ENCODE measurements at places on chromosomes 4 and X.

DNA sequence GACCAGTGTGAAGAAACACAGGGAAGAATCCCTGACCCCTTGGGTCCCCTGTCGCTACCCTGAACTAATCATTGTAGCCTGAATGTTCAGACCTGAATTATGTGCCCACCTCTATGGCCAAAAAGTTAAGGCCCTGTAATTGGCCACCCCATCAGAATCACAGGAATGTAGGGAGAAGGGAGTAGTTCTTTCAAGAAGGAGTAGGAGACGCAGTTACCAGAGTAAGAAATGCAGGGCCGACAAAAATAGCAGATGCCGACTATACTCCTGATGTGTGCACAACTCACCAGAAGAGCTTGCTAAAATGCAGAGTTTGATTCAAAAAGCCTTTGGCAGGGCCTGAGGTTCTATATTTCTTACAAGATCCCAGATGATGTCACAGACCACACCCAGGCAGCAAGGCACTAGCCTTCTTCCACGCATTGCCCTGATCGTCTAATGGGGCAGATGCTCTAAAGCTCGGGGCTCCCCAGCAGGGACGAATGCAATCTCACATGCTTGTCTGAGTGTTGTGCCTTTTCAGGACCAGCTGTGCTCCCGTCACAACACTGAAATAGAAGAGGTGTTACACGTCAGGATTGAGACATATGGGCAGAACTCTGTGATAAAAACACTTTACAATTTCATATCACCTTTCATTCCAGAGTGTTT is 161.0 kb upstream of the FAM241A start:
- no peak for DNase-seq

- no peak for DNase-seq
Observed at GRCh38 chr4:128648021-128648420, 161.5 kb upstream of the JADE1 start.

DNA sequence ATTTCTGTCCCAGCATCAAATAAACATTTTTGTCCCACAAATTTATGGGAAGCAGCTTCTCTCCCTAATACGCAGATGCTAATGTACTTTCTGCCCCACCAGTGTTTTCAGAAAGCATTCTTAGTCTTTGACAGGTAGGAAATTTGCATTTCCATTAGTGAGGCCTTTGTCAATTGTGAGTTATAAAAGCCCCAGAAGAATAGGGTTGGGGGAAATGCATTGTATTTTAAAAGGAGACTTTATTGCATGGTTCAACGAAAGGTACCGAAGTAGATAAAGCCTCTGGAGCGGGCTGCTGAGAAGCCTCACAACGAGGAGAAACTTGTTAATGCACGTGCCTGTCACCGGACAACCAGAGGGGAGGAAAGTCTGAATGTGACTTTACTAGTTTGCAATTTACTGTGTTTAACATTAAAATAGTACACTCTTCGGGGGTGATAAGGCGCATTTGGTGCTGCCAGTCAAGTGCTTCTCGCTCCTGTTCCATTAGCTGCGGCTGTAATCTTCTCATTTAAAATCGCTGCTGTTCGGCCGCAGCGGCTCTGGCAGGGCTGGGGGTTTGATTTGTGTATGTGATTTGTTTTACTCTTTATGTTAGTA is 63.4 kb downstream of the DCTD start:
- no peak for DNase-seq

GRCh38 chr4:24659241-24659961 is 75.0 kb upstream of the DHX15 start:
- no peak for DNase-seq

DNA sequence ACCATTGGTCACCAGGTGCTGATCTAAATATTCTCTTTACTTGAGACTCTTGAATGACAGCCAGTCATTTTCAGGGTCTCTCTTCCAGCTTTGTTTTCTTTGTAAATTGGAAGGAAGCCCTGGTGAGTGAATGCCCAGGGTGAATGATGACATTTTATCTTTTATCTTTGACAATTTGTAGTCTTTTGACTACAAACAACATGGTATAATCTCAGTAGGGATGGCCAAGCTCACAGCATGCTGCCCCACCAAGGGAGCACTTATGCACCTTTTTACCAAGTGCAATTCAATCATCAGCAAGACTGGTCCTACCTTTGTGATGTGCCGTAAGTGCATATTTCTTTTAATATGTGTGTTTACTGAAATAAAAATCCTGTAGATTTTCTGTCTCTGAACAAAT is 5.7 kb downstream of the AFM start:
- DNase-seq: no peak

- no peak for DNase-seq
Observed at GRCh38 chr4:170229006-170229405, 139.2 kb upstream of the AADAT start.

DNA sequence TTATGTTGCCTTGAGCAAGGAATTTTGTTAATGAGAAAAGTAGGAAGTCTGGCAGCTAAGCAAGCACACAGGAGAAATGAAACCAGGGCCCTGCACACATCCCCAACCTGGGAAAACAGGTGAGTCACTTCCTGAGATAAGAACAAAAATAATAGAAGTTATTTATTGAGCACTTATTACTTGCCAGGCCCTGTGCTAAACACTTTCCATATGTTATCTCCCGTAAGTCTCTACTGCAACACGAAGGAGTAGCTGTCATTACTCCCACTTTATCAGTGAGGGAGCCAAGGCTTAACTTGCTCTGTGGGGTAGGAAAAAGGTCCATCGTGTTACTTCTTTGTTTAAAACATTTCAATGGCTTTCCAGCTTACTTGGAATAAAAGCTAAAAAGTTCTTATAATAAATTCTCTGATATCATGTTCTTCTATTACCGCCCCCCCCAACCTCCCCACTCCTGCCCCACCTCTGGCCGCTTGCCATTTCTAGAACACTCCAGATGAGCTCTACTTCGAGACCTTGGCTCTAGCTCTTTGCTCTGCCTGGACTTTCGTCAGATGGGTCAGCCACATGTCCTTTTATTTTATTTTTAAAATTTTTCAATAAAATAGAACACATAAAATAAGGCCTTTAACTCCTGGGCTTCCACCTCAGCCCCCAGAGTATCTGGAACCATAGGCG is 36.3 kb upstream of the PLAC8 start:
- no peak for DNase-seq
